ENCODE measurements at places on chromosomes 13 and 19. TPM values are rescaled to one million over a fixed set of nuclear protein-coding genes. Genes with fewer than 3 reads are reported as not detected.

- no peaks in the 10 kb centered on the region for H3K27me3 ChIP-seq
- no peak overlapping the region for H3K4me3 ChIP-seq
- DNase-seq, result no peak
- peak overlapping the region; percentile 60 for H3K27ac ChIP-seq
Measured at GRCh38 chr13:112767506-112768471, 78.0 kb downstream of the ATP11A start.

Gene PTH2
- not detected for total RNA-seq

Gene CC2D1A
- total RNA-seq, result 27.8 TPM

DNA sequence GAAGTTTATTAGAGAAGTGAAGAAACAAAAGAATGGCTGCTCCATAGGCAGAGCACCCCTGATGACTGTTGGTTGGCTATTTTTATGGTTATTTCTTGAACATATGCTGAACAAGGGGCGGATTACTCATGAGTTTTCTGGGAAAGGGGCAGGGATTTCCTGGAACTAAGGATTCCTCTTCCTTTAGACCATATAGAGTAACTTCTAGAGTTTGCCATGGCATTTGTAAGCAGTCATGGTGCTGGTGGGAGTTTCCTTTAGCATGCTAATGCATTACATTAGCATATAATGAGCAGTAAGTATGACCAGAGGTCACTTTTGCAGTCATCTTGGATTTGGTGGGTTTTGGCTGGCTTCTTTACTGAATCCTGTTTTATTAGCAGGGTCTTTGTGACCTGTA is 38.7 kb upstream of the PCDH8 start:
- H3K4me1 ChIP-seq, result no peaks in the 10 kb centered on the region
- no peak overlapping the region for H3K27ac ChIP-seq
- H3K36me3 ChIP-seq, result no peaks in the 10 kb centered on the region
- no peak overlapping the region for H3K4me3 ChIP-seq

Gene KLK14
- 0.57 TPM for total RNA-seq

Gene ATG4D
- 46.9 TPM for total RNA-seq

Gene ZNF837
- 1.3 TPM for total RNA-seq

- H3K4me3 ChIP-seq, result no peak overlapping the region
- DNase-seq, result no peak
- peaks cover 10% of the 10 kb centered on the region for H3K27me3 ChIP-seq
- H3K27ac ChIP-seq, result no peak overlapping the region
- H3K36me3 ChIP-seq, result no peaks in the 10 kb centered on the region
Measured at GRCh38 chr19:13615890-13616289, 109.6 kb upstream of the CACNA1A start.

Gene C19orf18
- 0.73 TPM for total RNA-seq

- H3K4me3 ChIP-seq, result no peak overlapping the region
- no peak for DNase-seq
- peaks cover 5% of the 10 kb centered on the region for H3K27me3 ChIP-seq
- H3K4me1 ChIP-seq, result no peaks in the 10 kb centered on the region
- H3K36me3 ChIP-seq, result no peaks in the 10 kb centered on the region
Measured at GRCh38 chr13:44895264-44895952, 93.9 kb downstream of the NUFIP1 start.

DNA sequence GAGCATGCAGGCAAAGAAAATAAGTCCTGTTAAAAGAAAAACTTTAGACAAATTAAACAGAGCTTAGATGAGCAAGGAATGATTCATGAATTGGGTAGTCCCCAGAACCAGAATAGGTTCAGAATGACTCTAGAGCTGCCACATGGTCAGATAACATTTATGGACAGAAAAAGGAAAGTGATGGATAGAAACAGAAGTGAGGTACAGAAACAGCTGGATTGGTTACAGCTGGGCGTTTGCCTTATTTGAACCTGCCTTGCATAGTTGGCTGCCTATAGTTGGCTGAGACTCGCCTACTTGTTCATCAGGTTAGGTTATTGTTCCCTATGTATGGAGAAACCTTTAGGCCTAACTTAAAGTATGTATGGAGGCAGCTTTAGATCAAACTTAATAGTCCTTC is 35.4 kb downstream of the WDFY2 start:
- no peak overlapping the region for H3K27ac ChIP-seq
- no peak for DNase-seq
- no peak overlapping the region for H3K4me3 ChIP-seq
- no peaks in the 10 kb centered on the region for H3K27me3 ChIP-seq

DNA sequence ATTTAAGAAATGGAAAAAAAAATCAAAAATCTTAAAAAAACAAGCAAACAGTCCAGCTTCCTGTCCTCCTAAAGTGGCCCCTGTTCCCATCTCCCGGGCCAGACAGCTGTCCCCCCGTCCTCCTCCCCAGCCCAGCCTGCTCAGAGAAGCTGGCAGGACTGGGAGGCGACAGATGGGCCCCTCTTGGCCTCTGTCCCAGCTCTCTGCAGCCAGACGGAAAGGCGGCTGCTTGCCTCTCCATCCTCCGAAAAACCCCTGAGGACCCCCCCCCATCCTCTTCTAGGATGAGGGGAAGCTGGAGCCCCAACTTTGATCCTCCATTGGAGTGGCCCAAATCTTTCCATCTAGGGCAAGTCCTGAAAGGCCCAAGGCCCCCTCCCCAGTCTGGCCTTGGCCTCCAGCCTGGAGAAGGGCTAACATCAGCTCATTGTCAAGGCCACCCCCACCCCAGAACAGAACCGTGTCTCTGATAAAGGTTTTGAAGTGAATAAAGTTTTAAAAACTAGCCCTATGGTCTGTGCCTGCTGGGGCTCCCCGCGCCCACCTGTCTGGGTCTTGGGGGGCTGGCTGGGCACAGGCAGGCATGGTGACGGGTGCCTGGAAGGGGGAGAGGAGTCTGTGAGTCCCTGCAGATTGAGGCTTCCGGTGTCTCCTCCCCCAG is 3.8 kb downstream of the GADD45GIP1 start:
- peaks cover 61% of the 10 kb centered on the region for H3K36me3 ChIP-seq
- no peak overlapping the region for H3K27ac ChIP-seq
- no peak for DNase-seq
- no peaks in the 10 kb centered on the region for H3K27me3 ChIP-seq
- H3K4me1 ChIP-seq, result peaks cover 65% of the 10 kb centered on the region

DNA sequence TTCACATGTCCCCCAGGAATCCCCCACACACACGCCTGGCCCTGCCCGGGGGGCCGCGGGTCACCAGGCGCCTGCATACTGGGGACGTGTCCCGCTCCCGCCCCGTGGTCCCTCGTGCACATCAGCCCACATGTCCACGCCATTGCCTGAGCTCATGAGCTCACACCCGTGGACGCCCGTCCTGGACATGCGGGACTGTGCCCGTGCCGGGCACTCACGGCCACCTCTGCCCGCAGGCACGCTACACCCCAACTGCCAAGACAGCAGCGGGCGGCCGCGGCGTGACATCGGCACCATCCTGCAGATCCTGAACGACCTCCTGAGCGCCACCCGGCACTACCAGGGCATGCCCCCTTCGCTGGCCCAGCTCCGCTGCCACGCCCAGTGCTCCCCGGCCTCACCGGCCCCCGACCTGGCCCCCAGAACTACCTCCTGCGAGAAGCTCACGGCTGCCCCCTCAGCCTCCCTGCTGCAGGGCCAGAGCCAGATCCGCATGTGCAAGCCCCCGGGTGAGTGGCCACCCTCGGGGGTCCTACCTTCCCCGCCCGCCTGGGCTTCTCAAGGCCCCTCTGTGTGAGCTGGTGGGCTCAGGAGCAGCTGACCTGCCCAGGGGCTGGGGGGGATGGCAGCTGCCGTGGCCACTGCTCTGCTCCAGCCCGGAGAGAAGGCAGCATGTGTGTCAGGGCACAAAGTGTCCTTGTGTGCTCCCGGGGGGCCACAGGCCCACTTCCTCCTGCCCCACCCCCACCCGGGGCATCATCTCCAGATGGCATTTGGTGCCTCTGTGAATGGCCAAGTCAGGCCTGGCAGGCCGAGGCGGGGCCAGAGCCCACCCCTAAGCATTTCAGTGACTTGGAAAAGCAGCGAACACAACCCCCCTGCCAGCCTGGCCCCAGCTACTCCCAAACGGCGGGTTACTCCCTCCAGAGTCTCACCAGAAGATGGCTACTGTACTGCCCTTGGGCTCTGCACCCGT is 7.1 kb downstream of the MIDN start:
- H3K4me3 ChIP-seq, result peak overlapping the region; percentile 42
- peak overlapping the region; percentile 41 for H3K27ac ChIP-seq
- H3K36me3 ChIP-seq, result peaks cover 69% of the 10 kb centered on the region
- DNase-seq, result no peak

- no peaks in the 10 kb centered on the region for H3K27me3 ChIP-seq
- no peak for DNase-seq
- no peak overlapping the region for H3K27ac ChIP-seq
- peaks cover 51% of the 10 kb centered on the region for H3K36me3 ChIP-seq
Measured at GRCh38 chr13:45482571-45483173, 17.9 kb downstream of the COG3 start.

- no peaks in the 10 kb centered on the region for H3K27me3 ChIP-seq
- no peak overlapping the region for H3K4me3 ChIP-seq
- no peaks in the 10 kb centered on the region for H3K36me3 ChIP-seq
Measured at GRCh38 chr13:29810145-29810742, 40.2 kb downstream of the UBL3 start.

DNA sequence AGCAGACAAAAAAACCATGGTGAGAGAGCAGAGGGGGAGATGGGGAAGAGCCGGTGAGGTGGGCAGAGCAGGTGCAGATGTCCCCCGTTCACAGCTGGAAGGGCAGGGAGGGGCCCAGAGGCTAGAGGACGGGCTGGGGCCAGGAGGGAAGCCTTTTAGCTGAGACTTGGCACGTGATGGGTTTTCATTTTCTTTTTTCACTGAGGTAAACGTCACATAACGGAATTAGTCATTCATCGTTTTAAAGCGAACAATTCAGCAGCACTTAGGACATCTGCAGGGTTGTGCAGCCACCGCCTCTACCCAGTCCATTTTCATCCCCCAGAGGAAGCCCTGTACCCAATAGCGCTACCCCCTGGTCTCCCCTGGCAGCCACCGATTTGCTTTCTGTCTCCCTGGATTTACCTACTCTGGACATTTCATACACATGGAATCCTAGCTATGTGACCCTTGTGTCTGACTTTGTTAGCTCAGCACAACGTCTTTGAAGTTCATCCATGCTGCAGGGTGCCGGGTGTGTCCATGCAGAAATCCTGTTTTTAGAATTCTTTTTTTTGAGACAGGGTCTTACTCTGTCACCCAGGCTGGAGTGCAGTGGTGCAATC is 16.0 kb upstream of the EMC10 start:
- no peak for DNase-seq
- H3K27ac ChIP-seq, result peak overlapping the region; percentile 23
- H3K4me3 ChIP-seq, result no peak overlapping the region
- no peaks in the 10 kb centered on the region for H3K36me3 ChIP-seq

Gene GPR42
- total RNA-seq, result not detected

DNA sequence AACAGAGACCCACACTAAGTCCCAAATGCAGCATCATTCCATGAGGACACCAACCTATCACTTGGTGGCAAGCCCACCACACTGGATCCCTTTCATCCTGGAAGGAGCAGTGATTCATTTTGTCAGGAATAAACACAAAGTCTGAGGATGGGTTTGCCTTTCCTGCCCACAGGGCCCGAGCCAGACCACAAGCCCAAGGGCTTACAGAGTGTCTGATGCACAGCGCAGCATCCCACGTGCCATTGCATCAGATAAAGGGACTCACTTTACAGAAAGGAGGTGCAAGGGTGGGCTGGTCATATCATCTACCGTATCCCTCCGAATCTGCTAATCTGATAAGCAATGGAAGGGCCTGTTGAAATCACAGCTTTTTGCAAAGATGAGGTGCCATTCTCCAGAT is 12.2 kb upstream of the KCTD15 start:
- H3K36me3 ChIP-seq, result no peaks in the 10 kb centered on the region
- peaks cover 16% of the 10 kb centered on the region for H3K4me1 ChIP-seq
- DNase-seq, result no peak
- peaks cover 4% of the 10 kb centered on the region for H3K27me3 ChIP-seq

- H3K4me3 ChIP-seq, result no peak overlapping the region
- peak; percentile 58 for DNase-seq
- no peak overlapping the region for H3K27ac ChIP-seq
- H3K36me3 ChIP-seq, result no peaks in the 10 kb centered on the region
- H3K27me3 ChIP-seq, result no peaks in the 10 kb centered on the region
Measured at GRCh38 chr19:16714702-16715287, 4.9 kb upstream of the NWD1 start.

Gene EDDM13
- total RNA-seq, result 2.3 TPM

Gene WDR88
- total RNA-seq, result not detected

GRCh38 chr13:26813321-26813979 is 52.9 kb upstream of the GPR12 start:
- H3K4me1 ChIP-seq, result no peaks in the 10 kb centered on the region
- no peak for DNase-seq
- no peaks in the 10 kb centered on the region for H3K36me3 ChIP-seq
- H3K27ac ChIP-seq, result no peak overlapping the region
- H3K4me3 ChIP-seq, result no peak overlapping the region
- H3K27me3 ChIP-seq, result peaks cover 15% of the 10 kb centered on the region

Gene OR4F17
- total RNA-seq, result not detected

- H3K27me3 ChIP-seq, result peaks cover 18% of the 10 kb centered on the region
- no peak for DNase-seq
- peaks cover 19% of the 10 kb centered on the region for H3K4me1 ChIP-seq
- no peak overlapping the region for H3K4me3 ChIP-seq
- H3K27ac ChIP-seq, result no peak overlapping the region
- H3K36me3 ChIP-seq, result no peaks in the 10 kb centered on the region
Measured at GRCh38 chr19:35872180-35872579, 3.8 kb downstream of the APLP1 start.

DNA sequence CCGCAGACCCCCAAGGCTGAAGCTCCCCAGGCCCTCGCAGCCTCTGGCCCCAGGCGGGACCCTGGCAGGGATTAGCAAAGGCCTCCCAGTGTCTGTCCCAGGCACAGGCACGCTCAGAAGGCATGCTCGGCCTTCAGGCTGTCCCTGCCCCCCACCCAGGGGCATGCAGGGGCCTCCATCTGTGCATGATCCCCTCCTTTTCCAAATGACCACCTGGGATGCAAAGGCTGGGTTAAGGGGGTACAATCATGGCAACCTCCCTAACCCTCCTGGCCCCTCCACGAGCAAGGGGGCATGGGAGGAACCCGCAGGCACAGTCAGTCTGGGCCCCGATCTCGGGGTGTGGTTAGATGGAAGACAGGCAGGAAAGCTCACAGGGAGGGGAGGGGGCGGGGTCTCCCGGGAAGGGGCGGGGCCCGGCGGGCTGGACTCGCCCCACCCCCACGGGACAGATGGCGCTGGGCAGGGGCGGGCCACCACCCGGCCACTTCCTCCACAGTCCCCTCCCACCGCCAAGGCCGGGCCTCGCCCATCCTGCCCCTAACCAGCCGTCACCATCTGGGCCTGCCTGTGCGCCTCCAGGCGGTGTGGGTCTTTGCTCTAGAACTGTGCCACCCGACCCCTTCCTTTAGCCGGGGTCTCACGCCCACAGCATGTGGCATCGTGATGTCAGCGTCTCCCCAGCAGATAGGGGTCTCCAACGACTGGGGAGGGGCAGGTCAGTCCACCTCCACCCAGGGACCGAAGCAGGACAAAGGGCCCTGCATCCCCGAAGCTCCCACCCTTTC is 7.0 kb upstream of the REXO1 start:
- DNase-seq, result peak; percentile 94
- H3K4me1 ChIP-seq, result peaks cover 71% of the 10 kb centered on the region
- peak overlapping the region; percentile 83 for H3K4me3 ChIP-seq
- H3K27ac ChIP-seq, result peak overlapping the region; percentile 95
- H3K36me3 ChIP-seq, result peaks cover 12% of the 10 kb centered on the region
